Esophagus (tissue), 2 donors: ENCODE measurements at places on chromosomes 1 and 21. TPM values are rescaled to one million over a fixed set of nuclear protein-coding genes. Genes with fewer than 3 reads are reported as not detected.

The ABCD3 gene
- polyA plus RNA-seq, result 12.6 TPM

The ADGRL4 gene
- 2.4 TPM for polyA plus RNA-seq

The PTGFR gene
- polyA plus RNA-seq, result 0.20 TPM

The SLC16A4 gene
- 0.47 TPM for polyA plus RNA-seq

The DMRTA2 gene
- 0.98 TPM for polyA plus RNA-seq

The ANKRD45 gene
- not detected for polyA plus RNA-seq

The SPRR2G gene
- polyA plus RNA-seq, result 2.0 TPM

The ATF6 gene
- 2.5 TPM for polyA plus RNA-seq

The SPATA6 gene
- 1.6 TPM for polyA plus RNA-seq

The SYT14 gene
- polyA plus RNA-seq, result under 0.01 TPM

The CNIH3 gene
- polyA plus RNA-seq, result 1.4 TPM

The KRTAP25-1 gene
- not detected for polyA plus RNA-seq

The OR6N1 gene
- not detected for polyA plus RNA-seq
